Activated T-helper 1 cell treated with anti-CD3 and anti-CD28 coated beads, Interleukin-12 subunit alpha, Interleukin-12 subunit beta, Interleukin-2, Interleukin-4 antibody, amounts not matched to agents 30 ng/mL and 10 ng/mL and 1 ng/mL, durations not matched to agents 14 hours and 24 hours and 36 hours (primary cell): ENCODE measurements at places on chromosomes 1 and 21. TPM values are rescaled to one million over a fixed set of nuclear protein-coding genes. Genes with fewer than 3 reads are reported as not detected.

DNA sequence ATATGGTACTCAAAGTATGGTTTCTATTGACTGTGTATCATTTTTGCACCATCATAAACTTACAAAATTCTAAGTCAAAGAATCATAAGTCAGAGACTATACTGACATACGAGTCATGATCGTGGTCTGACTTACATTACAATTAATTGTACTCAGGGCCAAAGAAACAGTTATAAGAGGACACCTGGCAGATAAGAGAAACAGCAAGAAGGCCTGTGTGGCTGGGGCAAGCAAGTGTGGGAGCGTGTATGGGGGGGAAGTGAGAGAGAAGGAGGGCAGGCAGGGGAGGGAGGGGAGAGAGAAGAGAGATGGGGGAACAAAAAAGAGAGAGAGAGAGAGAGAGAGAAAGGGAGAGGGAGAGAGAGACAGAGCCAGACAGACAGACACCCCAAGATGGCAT, 70.9 kb downstream of the RERE start:
- no peak overlapping the region for H3K4me3 ChIP-seq
- no peak for DNase-seq
- H3K36me3 ChIP-seq, result peaks cover 2% of the 10 kb centered on the region
- peaks cover 4% of the 10 kb centered on the region for H3K4me1 ChIP-seq
- no peak overlapping the region for H3K27ac ChIP-seq
- no peaks in the 10 kb centered on the region for H3K27me3 ChIP-seq

DNA sequence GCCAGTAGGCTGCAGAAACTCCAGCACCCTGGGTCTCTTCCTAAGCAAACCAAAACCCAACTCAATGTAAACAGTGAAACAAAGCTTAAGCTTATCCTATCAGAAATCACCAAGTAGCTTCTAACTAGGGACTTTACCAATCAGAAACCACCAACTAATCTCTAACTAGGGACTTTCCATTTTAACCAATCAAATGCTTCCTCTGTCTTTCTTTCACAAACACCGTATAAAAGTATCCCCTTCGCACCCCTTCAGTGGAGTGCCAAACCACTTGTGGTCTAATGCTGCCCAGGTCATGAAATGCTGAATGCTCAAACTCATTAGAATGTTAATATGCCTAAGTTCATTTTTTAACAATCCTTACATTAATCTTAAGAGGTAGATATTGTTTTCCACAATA, 250.5 kb upstream of the DUSP10 start:
- no peak overlapping the region for H3K4me3 ChIP-seq
- DNase-seq, result no peak
- peaks cover 40% of the 10 kb centered on the region for H3K4me1 ChIP-seq
- no peaks in the 10 kb centered on the region for H3K27me3 ChIP-seq
- peak overlapping the region; percentile 31 for H3K27ac ChIP-seq

DNA sequence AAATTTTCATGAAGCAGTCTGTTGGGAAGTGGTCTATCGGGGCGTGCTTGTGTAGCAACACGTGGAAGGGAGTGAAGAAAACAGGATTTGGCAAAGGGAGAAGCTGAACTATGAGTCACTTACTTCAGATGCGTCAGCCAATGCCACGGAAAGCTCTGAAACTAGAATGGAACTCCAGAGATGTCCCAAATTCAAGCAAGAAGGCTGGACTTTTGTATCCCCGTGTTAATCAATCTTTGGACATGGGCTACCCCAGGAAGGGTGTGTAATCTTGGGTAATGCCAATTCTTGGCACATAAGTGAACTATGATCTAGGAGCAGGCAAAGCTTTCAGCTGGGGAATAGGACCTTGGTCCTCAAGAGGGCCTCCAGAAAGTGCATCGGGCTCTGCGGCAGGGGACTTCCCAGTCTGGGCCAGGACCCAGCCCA, 102.6 kb downstream of the ADSS2 start:
- H3K4me3 ChIP-seq, result no peak overlapping the region
- no peaks in the 10 kb centered on the region for H3K27me3 ChIP-seq
- no peak for DNase-seq

GRCh38 chr1:1165485-1165884, 8.2 kb upstream of the TTLL10 start:
- H3K4me1 ChIP-seq, result peaks cover 6% of the 10 kb centered on the region
- no peak for DNase-seq
- no peak overlapping the region for H3K27ac ChIP-seq

DNA sequence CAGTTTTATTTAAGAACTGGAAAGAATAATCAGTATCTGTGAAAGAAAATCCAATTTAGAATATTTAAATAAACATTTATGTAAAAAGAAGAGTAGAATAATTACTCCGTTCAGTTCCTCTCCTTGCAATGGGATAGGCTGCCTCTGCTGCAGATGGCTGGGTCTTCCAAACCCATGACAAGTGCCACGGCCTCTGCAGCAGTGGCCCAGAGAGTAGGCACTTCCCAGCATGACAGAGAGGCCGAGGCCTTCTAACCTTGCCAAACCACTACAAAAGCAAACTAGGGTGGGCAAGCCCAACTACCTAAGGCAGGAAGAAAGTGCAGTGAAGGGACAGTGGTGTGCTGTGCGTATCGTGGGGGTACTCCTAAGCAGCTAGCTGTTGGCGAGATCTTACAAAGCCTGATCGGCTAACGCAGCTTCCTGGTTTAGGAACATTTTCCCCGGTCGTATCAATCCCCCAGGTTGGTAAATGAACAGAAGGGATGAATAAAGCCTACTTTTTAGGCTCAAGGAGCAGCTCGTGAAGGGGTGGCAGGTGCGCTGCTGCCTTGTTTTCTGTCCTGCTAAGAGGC, 14.5 kb downstream of the ICMT start:
- H3K4me3 ChIP-seq, result no peak overlapping the region
- no peak overlapping the region for H3K27ac ChIP-seq
- H3K36me3 ChIP-seq, result peaks cover 44% of the 10 kb centered on the region

DNA sequence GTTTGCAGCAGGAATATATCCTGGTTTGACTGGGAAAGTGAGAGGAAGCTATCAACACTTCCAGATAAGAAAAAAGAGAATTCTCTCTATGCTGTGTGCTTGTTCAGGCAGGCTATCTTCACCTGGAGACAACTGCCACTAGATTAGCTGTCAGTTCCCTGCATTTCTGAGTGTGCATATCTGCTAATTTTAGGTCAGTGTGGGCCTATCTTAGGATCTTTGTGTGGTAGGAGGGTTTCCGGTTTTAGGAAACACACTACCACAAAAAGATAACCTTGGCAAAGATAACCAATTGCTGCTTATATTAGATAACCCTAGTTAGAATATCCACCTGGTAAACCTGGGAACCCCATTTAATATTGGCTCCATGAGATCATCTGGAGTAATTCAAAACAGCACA, 22.5 kb upstream of the GBP5 start:
- no peak for DNase-seq
- H3K27me3 ChIP-seq, result no peaks in the 10 kb centered on the region
- peaks cover 31% of the 10 kb centered on the region for H3K36me3 ChIP-seq
- H3K4me3 ChIP-seq, result peak overlapping the region; percentile 15
- H3K27ac ChIP-seq, result no peak overlapping the region

- H3K4me3 ChIP-seq, result no peak overlapping the region
- no peak overlapping the region for H3K27ac ChIP-seq
- peaks cover 41% of the 10 kb centered on the region for H3K27me3 ChIP-seq
- H3K4me1 ChIP-seq, result peaks cover 8% of the 10 kb centered on the region
- no peak for DNase-seq
Observed at GRCh38 chr1:47238935-47239592, 7.0 kb upstream of the TAL1 start.

ATAD3C gene
- total RNA-seq, result 0.57 and 1.0 TPM in 2 replicates

LCE3D gene
- total RNA-seq, result not detected in 2 replicates

SFN gene
- 0.47 and 0.78 TPM in 2 replicates for total RNA-seq

DIO1 gene
- not detected in 2 replicates for total RNA-seq
